ENCODE measurements at places on chromosomes 7 and 10. TPM values are rescaled to one million over a fixed set of nuclear protein-coding genes. Genes with fewer than 3 reads are reported as not detected.
A peak's percentile ranks its signal among the peaks of the same experiment; 100 is the strongest.

SPDYE8 gene
- total RNA-seq: not detected

DNA sequence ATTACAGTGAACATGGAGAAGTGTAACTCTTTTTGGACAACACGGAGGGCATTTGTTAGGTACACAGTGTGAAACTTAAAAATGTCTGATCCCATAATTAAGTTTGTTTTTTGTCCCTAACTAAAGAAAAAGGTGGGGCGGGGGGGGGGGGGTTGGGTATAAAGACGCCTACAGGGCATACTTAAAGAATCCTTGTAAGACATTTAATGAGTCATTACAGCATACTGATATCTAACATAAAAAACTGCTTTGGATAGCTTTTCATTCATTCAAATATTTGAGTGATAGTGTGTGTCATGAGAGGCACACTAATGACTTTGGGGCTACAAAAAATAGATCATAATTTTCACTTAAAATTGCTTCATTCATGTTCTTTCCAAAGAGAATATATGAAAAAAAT lies 31.2 kb downstream of the ZNRF2 start:
- H3K4me3 ChIP-seq: no peak overlapping the region
- no peaks in the 10 kb centered on the region for H3K27me3 ChIP-seq
- H3K36me3 ChIP-seq: no peaks in the 10 kb centered on the region
- H3K27ac ChIP-seq: no peak overlapping the region
- DNase-seq: no peak

- no peak overlapping the region for H3K27ac ChIP-seq
These were observed 80.1 kb downstream of the OSBPL3 start for GRCh38 chr7:24899905-24900304.

DNA sequence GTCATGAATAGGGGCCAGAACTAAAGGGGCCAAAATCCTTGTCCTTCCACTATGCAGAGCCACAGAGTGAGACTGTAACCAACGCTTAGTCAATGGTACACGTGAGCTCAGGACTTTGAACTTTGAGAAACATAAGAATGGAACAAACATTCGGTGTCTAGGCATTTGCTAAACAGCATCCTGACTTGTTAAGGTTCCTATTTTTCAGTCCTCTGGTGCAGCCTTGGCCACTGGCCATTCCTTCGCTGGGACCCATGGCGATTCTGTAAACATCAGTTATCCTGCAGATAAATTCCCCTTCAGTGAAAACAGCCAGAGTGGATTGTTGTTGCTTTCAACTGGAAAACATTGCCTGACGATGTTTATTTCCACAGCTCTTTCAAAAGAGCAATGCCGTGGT lies 266.8 kb downstream of the SORCS1 start:
- peaks cover 3% of the 10 kb centered on the region for H3K4me1 ChIP-seq
- H3K36me3 ChIP-seq: no peaks in the 10 kb centered on the region
- peak; percentile 44 for DNase-seq
- H3K27ac ChIP-seq: no peak overlapping the region
- H3K27me3 ChIP-seq: no peaks in the 10 kb centered on the region

DNA sequence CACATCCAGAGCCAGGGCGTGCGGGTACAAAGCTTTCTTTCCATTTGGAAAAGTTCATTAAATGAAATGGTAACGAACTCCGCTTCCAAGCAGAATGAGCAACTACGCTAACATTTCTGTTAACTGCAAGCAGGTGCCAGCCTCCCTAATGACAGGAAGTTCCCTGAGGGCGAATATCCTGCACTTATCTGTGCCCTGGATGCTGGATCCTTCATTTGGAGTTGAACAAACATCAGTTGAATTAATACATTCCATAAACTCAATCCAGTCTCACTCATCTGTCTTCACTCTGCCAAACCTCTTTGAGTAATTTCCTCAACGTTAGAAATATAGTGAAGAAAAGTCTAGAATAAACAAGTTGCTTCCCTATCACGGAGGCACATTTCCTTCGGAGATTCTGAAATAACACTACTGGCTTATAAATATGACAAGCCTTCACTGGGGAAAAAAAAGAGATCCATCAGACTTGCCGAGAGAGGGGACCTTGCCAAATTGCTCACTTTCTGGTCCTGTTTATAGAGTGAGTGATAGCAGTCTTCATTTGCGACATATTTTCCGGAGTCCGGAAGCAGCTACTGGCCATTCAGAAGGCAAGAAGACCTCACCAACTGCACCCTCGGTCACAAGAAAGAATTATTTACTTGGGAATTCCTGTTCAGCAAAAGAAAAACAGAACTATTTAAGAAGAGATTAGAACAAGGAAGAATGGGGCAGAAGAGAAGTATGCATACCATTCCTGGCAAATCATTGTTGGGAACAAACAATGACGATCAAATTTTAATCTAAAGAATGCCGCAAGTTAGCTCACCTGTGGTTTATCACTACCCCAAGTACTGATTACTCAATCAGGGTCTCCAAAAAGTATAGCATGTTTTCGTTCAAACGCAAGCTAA lies 196.4 kb downstream of the FAM107B start:
- no peaks in the 10 kb centered on the region for H3K36me3 ChIP-seq
- no peak overlapping the region for H3K27ac ChIP-seq
- no peaks in the 10 kb centered on the region for H3K4me1 ChIP-seq
- no peak for DNase-seq
- no peaks in the 10 kb centered on the region for H3K27me3 ChIP-seq

- H3K27me3 ChIP-seq: no peaks in the 10 kb centered on the region
- no peak overlapping the region for H3K4me3 ChIP-seq
- no peaks in the 10 kb centered on the region for H3K4me1 ChIP-seq
These were observed 41.2 kb downstream of the GPR85 start for GRCh38 chr7:113045379-113045778.

DNA sequence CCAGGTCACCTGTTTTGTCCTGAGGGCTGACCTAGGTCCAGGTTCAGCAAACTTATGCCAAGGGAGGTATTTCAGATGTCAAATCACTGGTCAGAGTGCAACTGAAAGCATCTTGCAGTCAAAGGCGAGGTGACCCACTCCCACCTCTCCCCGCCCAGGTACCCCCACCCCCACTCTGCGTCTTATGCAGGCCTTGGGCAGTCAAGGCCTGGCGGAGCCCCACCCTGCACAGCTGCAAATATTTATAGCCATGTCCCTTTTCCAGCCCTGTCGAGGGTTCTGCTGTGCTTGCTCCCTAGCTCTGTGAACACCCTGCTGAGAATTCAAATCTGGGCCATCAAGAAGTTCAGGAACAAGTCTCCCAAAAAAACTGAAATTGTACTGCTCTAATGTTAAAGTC lies 40.6 kb upstream of the BMPR1A start:
- peaks cover 10% of the 10 kb centered on the region for H3K4me1 ChIP-seq
- H3K4me3 ChIP-seq: no peak overlapping the region
- H3K27ac ChIP-seq: no peak overlapping the region
- DNase-seq: no peak
- no peaks in the 10 kb centered on the region for H3K27me3 ChIP-seq
- no peaks in the 10 kb centered on the region for H3K36me3 ChIP-seq

PWWP2B gene
- total RNA-seq: 24.3 TPM

CADPS2 gene
- 33.0 TPM for total RNA-seq

All from kidney (tissue), 22 donors.